Memory B cell (primary cell): ENCODE measurements at places on chromosomes 13 and 19.

DNA sequence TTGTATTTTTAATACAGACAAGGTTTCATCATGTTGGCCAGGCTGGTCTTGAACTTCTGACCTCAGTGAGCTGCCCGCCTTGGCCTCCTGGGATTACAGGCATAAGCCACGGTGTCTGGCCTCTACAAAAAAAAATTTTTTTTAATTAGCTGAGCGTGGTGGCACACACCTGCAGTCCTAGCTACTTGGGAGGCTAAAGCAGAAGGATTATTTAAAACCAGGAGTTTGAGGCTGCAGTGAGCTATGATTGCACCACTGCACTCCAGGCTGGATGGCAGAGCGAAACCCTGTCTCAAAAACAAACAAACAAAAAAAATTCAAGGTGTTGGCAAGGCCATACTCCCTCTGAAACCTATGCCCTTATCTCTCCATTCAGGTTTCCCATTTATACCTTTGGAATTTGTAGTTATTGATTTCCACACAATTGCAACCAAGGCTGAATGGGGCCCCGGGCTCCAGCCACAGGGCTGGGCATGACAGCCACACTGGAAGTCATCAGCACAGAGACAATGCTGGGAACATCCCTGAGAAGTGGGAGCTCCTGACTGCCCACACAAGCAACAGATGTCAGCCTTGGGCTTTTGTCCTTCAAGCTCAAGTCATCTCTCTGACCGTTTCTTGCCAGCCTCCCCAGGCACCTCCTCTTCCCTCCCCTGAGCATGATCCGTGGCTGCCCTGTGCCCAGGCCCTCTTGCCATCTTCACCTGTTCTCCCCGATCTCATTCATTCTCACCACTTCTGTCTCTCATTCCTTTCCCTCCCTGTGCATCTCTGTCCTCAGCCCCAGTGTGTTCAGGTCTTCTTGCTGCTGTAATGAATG, 27.2 kb upstream of the CALM3 start:
- no peak for DNase-seq
- peaks cover 10% of the 10 kb centered on the region for H3K36me3 ChIP-seq
- H3K4me1 ChIP-seq = peaks cover 9% of the 10 kb centered on the region

- no peaks in the 10 kb centered on the region for H3K27me3 ChIP-seq
- H3K4me3 ChIP-seq = peak overlapping the region; percentile 95
- peaks cover 28% of the 10 kb centered on the region for H3K4me1 ChIP-seq
- H3K36me3 ChIP-seq = peaks cover 11% of the 10 kb centered on the region
- H3K27ac ChIP-seq = peak overlapping the region; percentile 83
These were observed 650 bp downstream of the DDA1 start for GRCh38 chr19:17309965-17310461.

DNA sequence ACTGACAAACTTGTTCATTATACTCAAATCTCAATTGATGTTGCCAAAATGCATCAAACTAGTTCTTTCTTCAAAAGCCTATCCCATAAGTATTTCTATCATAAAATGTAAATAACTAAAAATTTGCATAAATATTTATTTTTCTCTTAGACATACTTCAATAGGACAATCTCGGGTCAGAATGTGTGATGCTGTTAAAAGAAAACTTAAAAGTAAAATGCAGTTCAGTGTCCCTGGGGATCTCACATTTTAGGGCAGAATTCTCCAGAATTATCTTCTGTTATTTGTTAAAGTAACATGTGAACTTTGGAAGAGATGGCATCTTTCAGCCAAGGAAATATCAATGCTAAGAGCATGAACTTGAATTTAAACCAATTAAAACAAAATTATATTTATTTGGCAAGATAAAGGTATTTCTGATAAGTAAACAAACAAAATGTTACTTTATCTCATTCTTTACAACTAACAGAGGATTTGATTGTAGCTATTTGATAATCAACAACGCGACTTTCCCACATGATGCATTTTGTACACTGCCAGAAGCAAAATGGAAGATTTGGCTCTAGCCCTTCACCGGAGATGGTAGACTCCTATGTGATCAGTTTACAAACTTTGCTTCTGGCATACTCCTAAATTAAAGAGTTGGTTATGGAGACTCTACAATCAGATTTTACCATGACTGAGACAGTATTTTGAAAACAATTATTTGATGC, 169.5 kb upstream of the EDNRB start:
- no peak overlapping the region for H3K27ac ChIP-seq
- DNase-seq = no peak
- peaks cover 10% of the 10 kb centered on the region for H3K27me3 ChIP-seq
- no peaks in the 10 kb centered on the region for H3K36me3 ChIP-seq
- H3K4me1 ChIP-seq = no peaks in the 10 kb centered on the region

GRCh38 chr13:27347211-27347772, 76.7 kb downstream of the RASL11A start:
- no peaks in the 10 kb centered on the region for H3K36me3 ChIP-seq
- DNase-seq = no peak
- no peaks in the 10 kb centered on the region for H3K27me3 ChIP-seq
- peak overlapping the region; percentile 77 for H3K4me3 ChIP-seq
- peaks cover 19% of the 10 kb centered on the region for H3K4me1 ChIP-seq
